SHP77 (cell line): ENCODE measurements at places on chromosomes 6 and 20.

- DNase-seq, result no peak
Measured at GRCh38 chr20:43748274-43748673, 21.5 kb upstream of the GTSF1L start.

DNA sequence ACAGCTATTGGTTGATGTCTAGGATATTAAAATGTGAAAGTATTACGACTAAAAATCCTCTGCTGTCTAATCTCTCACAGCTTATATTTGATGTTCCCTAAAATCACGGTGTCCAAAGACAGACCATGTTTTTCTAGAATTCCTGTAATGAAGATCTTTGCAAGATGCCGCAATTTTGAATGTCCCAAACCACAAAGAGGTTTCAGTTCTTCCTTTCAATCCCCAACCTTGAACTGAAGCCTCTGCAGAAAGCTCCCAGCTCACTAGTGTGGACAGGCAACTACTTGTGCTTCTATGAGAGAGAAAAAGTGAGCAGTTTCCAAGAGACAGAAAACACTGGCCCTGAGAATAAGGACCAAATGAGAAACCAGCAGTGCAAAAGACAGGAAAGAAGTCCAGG is 370.1 kb downstream of the FOXA2 start:
- DNase-seq, result no peak

DNA sequence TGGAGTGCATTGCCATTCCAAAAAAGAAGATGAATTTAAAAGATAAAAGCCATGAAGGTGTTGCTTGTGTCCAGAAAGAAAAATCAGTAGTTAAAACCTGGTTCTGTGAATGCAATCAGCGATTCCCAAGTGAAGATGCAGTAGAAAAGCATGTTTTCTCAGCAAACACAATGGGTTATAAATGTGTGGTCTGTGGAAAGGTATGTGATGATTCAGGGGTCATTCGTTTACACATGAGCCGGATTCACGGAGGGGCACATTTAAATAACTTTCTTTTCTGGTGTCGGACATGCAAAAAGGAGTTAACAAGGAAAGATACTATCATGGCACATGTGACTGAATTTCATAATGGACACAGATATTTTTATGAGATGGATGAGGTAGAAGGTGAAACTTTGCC is 24.7 kb upstream of the BAG2 start:
- no peak for DNase-seq

GRCh38 chr6:6900569-6901204 is 207.1 kb upstream of the RREB1 start:
- no peak for DNase-seq

- DNase-seq, result no peak
Measured at GRCh38 chr6:38154731-38155130, 335.2 kb downstream of the ZFAND3 start.

DNA sequence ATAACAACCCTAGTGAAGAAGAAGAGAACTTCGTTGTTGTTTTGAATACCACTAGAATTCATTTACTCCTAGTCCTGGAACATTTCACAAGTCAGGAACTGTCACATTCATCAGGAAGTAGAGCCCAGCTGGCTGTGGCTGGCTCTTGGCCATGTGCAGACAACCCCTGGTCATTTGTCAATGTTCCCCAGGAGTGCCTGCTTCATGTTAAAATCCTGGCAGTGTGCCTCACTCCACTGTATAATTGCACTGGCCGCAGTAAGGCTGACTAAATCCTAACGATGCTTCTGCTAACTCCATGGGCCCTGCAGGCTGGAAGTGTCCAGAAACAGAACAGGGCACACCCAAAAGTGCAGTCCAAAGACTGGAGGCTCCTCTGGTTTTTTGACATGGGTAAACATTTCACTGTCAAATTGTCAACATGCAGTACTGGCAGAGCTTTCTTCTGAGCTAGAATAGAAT is 41.5 kb upstream of the ADGRF1 start:
- peak; percentile 91 for DNase-seq

DNA sequence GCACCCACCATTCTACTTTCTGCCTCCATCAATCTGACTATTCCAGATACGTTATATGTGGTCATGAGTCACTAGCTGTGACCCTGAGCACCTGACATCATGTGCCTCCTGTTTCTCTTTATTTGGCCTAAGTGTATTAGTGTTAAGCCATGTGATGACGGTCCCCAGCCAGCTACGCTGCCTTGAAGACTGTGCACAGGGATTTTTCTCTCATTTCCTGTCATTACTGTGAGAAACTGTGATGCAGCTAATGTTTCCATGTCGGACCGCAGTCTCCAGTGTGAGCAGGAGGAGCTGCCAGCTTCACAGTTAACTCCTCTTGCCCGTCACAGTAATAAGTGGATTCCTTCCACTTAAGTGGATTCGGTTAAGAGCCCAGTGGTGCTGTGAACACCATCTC is 9.9 kb upstream of the SPATS1 start:
- DNase-seq, result no peak

GRCh38 chr6:103280417-103280816 is 1579.3 kb downstream of the HACE1 start:
- DNase-seq, result no peak

- no peak for DNase-seq
Measured at GRCh38 chr20:44297721-44298120, 13.3 kb downstream of the FITM2 start.

DNA sequence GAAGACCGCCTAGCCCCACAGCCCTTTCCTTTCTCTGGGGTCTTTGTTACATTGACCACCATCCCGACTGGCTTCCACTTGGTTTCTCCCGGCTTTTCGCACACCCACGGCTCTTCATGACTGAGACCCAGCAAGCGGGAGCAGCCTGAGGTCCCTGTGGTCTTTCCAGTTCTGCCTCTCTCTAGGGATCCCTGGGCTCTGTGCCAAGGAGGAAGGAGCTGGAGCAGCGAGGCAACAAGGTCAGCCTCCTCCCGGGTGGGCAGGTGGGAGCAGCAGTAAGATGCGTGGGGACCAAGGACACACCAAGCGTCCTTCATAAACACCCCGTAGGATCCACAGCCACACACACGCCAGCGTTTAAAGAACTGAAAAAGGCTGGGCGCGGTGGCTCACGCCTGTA is 29.6 kb upstream of the MRGBP start:
- no peak for DNase-seq

- no peak for DNase-seq
Measured at GRCh38 chr6:125746019-125746414, 3.4 kb upstream of the HEY2 start.

- DNase-seq, result peak; percentile 79
Measured at GRCh38 chr6:122553697-122554096, 56.5 kb upstream of the PKIB start.

DNA sequence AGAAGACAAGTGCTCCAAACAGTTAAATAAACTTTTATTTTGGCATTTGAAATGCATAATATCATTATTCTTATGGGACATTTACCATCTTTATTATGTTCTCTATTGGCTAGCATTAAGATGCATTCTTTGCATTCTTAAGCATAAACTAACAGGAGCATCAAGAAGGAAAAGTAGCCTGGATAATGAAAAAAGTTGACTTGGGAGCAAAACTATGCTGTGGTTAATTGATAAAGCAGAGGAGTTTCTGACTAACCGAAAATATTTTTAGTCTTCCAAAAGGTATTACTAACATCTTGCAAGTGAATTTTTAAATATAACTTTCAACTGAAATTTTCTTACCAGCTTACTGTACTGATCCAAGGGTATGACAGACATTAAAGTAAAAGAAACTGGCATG is 140.3 kb downstream of the FLRT3 start:
- DNase-seq, result no peak

GRCh38 chr20:18721551-18722115 is 92.0 kb upstream of the SCP2D1 start:
- no peak for DNase-seq

- no peak for DNase-seq
Measured at GRCh38 chr6:106474466-106474865, 113.9 kb downstream of the CRYBG1 start.

DNA sequence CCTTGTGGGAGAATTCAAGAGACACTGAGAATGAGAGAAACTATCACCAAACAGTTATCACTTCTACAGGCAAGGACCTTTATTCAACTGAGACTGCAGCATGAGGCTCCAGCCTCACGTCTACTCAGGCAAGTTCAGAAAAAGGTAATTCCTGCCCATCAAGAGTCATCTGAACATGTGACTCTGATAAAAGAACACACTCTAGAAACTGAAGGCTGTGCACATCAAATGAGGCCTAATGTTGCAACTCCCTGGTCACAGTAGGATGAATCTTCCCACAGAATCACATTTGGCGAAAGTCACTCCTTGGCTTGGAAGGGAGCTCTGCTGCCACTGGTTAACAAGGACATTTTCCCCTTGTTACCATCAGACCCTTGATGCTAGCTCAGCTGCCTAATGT is 71.2 kb upstream of the EMILIN3 start:
- no peak for DNase-seq

GRCh38 chr20:62337558-62338293 is 29.4 kb downstream of the LAMA5 start:
- DNase-seq, result no peak

DNA sequence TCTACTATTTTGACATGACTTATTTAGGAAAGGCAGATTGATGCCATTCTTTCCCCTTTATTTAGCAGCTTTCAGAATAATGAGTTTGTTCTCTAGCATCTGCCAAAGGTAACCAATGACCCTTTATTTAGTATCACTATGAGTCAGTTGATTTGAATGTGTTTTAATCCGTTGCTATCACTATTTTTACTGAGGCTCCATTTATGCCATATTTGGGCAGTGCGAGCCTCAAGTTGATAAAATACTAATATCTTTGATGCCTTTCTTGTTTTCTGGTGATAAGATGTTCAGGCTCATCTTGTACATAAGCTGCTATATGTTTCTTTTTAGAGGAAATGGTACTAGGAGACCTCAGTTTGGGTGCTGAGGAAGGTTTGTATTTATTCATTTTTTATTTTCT is 15.6 kb upstream of the NOTCH4 start:
- DNase-seq, result no peak

DNA sequence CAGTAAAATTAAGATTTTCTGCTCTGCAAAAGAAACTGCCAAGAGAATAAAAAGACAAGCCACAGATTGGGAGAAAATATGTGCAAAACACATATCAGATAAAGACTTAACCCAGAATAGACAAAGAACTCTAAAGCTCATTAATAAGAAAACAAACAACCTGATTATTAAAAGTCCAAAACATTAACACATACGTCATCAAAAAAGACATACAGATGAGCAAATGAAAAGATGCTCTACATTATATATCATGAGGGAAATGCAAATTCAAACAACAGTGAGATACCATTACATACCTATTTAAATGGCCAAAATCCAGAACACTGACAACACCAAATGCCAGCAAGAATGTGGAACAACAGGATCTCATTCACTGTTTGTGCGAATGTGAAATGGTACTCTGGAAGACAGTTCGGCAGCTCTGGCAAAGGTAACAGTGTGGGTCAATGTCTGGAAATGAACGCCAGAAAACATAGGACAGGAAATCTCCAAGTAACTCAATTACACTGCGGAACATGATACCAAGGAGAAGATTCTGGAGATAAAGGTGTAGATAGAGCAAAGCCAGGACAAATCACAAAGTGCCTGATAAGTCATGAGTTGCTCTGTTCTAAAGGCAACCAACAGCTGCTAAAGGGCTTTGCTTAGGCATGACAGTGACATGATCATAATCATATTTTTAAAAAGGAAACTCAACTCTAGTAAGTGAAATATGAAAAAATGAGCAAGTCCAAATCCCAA is 96.8 kb downstream of the PDE10A start:
- no peak for DNase-seq

- DNase-seq, result peak; percentile 59
Measured at GRCh38 chr6:170444056-170444591, 109.0 kb downstream of the PSMB1 start.

DNA sequence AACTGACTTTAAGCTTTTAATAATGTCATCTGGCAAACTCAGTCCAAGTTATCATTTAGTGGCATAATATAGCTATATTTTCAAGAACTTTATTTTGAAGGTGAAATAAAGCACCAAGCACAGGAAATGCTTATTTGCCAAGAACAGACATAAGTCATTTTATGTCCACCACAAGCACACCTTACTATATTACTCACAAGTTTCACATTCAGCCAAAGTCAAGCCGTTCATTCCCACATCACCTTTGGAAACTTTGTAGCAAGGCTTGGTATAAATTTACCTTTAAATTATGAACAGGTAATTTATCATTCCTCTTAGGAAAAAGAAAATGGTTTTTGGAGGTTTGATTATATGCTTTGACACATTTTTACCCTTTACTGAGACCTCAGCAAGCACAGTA is 236.8 kb upstream of the FKBP1C start:
- DNase-seq, result no peak

GRCh38 chr20:32140603-32141002 is 31.1 kb downstream of the TM9SF4 start:
- DNase-seq, result no peak

- no peak for DNase-seq
Measured at GRCh38 chr6:46772762-46773161, 20.4 kb upstream of the MEP1A start.

DNA sequence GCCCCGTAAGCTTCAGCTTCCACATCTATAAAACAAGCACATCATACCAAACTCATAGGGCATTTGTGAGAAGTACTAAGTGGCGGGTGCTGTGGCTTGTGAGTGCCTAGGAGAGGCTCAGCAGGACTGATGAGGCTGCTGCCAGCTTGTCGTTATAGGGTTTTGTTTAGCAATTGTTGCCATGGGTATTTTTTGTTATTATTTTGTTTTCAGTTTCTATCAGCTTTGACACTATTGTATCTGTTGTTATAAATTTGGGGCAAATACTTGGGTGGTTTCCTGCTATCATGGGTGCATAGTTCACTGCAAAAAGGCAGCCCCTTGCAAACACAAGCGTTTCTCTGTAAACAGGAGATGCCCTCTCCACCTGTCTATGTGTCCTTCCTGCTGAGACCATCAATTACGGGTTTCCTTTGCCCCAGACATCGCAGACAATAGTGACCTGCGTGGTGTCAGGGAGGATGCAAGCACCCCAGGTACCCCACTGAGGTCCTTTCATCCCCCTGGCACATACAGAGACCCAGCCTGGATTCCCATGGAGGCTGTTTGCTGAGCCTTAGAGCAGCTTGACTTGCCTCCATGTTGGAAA is 3.1 kb upstream of the CCDC167 start:
- no peak for DNase-seq

- no peak for DNase-seq
Measured at GRCh38 chr6:2237001-2237400, 8.4 kb downstream of the GMDS start.

- DNase-seq, result no peak
Measured at GRCh38 chr6:130432838-130433237, 67.0 kb downstream of the TMEM200A start.
